ENCODE measurements at places on chromosomes 3 and 15.
A peak's percentile ranks its signal among the peaks of the same experiment; 100 is the strongest.

GRCh38 chr3:8201886-8202285 is 299.7 kb upstream of the LMCD1 start:
- DNase-seq, result no peak
- no peak overlapping the region for H3K27ac ChIP-seq
- H3K27me3 ChIP-seq, result peaks cover 12% of the 10 kb centered on the region
- no peaks in the 10 kb centered on the region for H3K4me1 ChIP-seq
- H3K36me3 ChIP-seq, result peaks cover 1% of the 10 kb centered on the region
- no peak overlapping the region for H3K4me3 ChIP-seq

- no peak for DNase-seq
- no peaks in the 10 kb centered on the region for H3K36me3 ChIP-seq
- H3K4me1 ChIP-seq, result no peaks in the 10 kb centered on the region
- no peak overlapping the region for H3K4me3 ChIP-seq
- H3K27ac ChIP-seq, result no peak overlapping the region
- no peaks in the 10 kb centered on the region for H3K27me3 ChIP-seq
Measured at GRCh38 chr3:87413814-87414213, 137.4 kb upstream of the POU1F1 start.

DNA sequence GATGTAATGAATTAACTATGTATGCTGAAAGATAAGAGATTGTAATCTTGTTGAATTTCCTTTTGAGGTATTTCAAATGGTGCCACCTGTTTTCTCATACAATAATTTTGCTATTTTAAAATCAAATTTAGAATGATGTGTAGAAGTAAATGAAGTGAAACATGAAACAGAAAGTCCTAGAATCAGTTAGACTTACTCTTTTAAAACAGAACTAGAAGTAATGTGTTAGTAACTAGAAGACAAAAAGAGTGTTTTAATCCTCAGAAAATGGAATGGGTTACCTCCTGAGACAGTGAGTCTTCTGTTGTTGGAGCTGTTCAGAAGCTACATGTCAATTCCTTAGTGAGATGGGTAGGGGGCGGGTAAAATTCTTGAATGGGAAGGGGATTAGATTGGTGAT is 8.1 kb upstream of the MAP2K5 start:
- H3K27ac ChIP-seq, result no peak overlapping the region
- DNase-seq, result no peak
- no peaks in the 10 kb centered on the region for H3K27me3 ChIP-seq
- H3K4me3 ChIP-seq, result no peak overlapping the region

DNA sequence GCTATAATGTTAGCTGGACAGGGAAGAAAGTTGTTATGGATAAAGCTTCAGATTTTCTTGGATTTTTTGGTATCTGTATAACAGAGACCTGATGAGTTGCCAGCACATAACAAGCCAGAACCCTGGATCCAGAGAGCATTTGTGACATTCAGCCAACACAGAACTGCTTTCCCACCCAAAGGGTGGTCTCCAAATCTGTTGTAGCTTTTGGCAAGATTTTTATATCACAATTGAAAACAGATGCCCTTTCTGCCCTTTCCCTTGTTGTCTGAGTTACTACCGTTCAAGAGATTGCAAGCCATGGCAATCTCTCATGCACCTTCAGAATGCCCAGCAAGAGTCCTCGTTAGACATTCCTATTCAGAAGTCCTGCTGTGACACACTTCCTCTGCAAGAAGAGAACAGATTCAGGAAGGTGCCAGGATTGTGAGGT is 107.6 kb upstream of the FGF7 start:
- H3K36me3 ChIP-seq, result peaks cover 8% of the 10 kb centered on the region
- H3K27me3 ChIP-seq, result no peaks in the 10 kb centered on the region
- H3K27ac ChIP-seq, result no peak overlapping the region

DNA sequence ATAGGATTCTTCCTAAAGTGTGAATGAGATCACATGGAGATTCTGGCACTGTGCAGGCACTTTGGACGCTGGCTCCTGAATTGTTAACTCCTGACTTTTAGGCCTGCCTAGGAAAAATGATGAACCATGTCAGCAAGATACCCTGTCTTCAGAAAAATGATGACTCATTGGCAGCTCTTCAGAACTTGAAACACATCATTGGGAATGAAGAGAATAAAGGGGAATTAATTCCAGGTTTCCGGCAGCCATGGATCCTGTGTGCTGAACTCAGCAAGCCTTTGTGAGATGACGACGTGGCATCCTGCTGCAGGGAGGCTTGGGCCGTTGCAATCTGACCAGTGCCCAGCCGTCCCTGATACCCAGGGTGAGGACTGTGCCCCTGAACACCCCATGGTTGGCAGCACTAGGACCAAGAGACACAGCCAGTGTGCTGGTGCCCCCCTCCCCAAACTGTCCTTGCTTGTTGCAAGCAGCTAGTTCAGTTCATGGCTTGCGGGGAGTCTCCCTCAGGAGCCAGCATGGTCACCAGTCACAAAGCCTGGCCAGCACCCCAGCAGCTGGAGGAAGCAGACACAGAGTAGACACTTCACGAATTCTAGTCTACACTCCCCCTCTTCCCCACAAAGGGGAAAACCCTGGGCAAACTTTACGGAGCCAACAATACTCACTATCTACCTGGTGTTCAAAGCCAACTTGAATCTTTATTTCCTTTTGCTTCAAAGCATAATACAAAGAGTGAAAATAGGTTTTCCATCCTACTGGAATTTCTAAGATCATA is 7.8 kb upstream of the LIPC start:
- H3K36me3 ChIP-seq, result no peaks in the 10 kb centered on the region
- no peak overlapping the region for H3K4me3 ChIP-seq
- no peak for DNase-seq
- H3K27ac ChIP-seq, result no peak overlapping the region
- H3K4me1 ChIP-seq, result peaks cover 7% of the 10 kb centered on the region
- no peaks in the 10 kb centered on the region for H3K27me3 ChIP-seq

GRCh38 chr3:176147251-176147650 is 1050.0 kb downstream of the TBL1XR1 start:
- no peaks in the 10 kb centered on the region for H3K36me3 ChIP-seq
- H3K27me3 ChIP-seq, result no peaks in the 10 kb centered on the region
- no peak overlapping the region for H3K27ac ChIP-seq

GRCh38 chr15:47844437-47844836 is 127.1 kb downstream of the SEMA6D start:
- H3K4me3 ChIP-seq, result no peak overlapping the region
- DNase-seq, result no peak
- H3K27me3 ChIP-seq, result no peaks in the 10 kb centered on the region
- no peaks in the 10 kb centered on the region for H3K36me3 ChIP-seq

DNA sequence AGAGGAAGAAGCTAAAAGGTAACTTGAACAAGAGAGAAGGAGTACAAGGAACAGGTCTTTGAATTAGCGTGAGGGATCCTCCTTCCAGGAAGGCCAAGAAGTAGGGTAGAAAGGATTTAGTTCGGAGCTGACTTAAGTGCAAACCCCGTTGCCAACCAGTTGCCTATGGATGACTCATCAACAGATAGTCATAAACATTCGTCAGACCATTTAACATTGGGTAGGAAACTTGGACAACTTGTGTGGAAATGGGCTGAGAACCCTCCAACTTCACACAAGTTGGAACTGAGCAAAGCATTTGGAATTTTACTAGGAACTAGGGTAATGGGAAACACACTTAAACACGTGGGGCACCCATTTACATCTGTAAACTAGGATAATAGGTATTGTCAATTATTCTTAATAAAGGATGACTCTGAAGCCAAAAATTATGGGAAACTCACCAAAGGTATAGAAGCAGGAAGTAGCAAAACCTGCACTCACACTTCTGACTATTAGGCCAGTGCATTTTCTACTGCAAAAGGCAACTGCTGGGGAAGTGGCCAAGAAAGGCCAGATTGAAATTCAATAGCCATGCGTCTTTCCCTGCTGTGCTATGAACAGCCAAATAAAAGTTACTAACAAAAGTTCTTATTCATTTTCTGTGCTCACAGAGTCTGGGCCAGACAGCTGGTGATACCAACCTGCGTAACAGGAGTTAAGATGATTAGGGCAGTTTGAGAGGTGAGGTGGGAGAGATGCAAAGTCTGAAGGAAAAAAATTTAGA is 174.5 kb upstream of the TMC3 start:
- no peak overlapping the region for H3K27ac ChIP-seq
- DNase-seq, result no peak
- peaks cover 2% of the 10 kb centered on the region for H3K36me3 ChIP-seq

- H3K27me3 ChIP-seq, result no peaks in the 10 kb centered on the region
- H3K27ac ChIP-seq, result no peak overlapping the region
- peaks cover 6% of the 10 kb centered on the region for H3K4me1 ChIP-seq
- peaks cover 1% of the 10 kb centered on the region for H3K36me3 ChIP-seq
Measured at GRCh38 chr3:153414982-153415381, 253.0 kb downstream of the RAP2B start.

GRCh38 chr3:58353722-58354553 is 21.2 kb downstream of the PXK start:
- peak overlapping the region; percentile 2 for H3K4me3 ChIP-seq
- H3K27ac ChIP-seq, result peak overlapping the region; percentile 45
- DNase-seq, result no peak
- H3K27me3 ChIP-seq, result no peaks in the 10 kb centered on the region
- peaks cover 48% of the 10 kb centered on the region for H3K4me1 ChIP-seq

- H3K27ac ChIP-seq, result no peak overlapping the region
- no peak for DNase-seq
- no peak overlapping the region for H3K4me3 ChIP-seq
- H3K36me3 ChIP-seq, result no peaks in the 10 kb centered on the region
Measured at GRCh38 chr3:179961071-179961702, 75.5 kb downstream of the PEX5L start.

GRCh38 chr3:154973851-154974250 is 106.3 kb upstream of the MME start:
- no peaks in the 10 kb centered on the region for H3K4me1 ChIP-seq
- no peak overlapping the region for H3K4me3 ChIP-seq

GRCh38 chr3:168801794-168802193 is 706.1 kb upstream of the GOLIM4 start:
- no peak overlapping the region for H3K27ac ChIP-seq
- no peaks in the 10 kb centered on the region for H3K27me3 ChIP-seq
- DNase-seq, result no peak

- DNase-seq, result no peak
- peaks cover 14% of the 10 kb centered on the region for H3K27me3 ChIP-seq
- H3K4me3 ChIP-seq, result no peak overlapping the region
- H3K36me3 ChIP-seq, result peaks cover 2% of the 10 kb centered on the region
- H3K27ac ChIP-seq, result no peak overlapping the region
- H3K4me1 ChIP-seq, result no peaks in the 10 kb centered on the region
Measured at GRCh38 chr15:68644083-68644904, 65.5 kb downstream of the CORO2B start.

- H3K4me3 ChIP-seq, result no peak overlapping the region
- H3K27me3 ChIP-seq, result peaks cover 11% of the 10 kb centered on the region
- peak; percentile 54 for DNase-seq
- no peak overlapping the region for H3K27ac ChIP-seq
Measured at GRCh38 chr15:64809649-64810496, 15.6 kb downstream of the PIF1 start.

GRCh38 chr3:24562895-24563294 is 68.2 kb upstream of the THRB start:
- no peak for DNase-seq
- no peaks in the 10 kb centered on the region for H3K36me3 ChIP-seq
- H3K4me3 ChIP-seq, result no peak overlapping the region
- no peaks in the 10 kb centered on the region for H3K4me1 ChIP-seq
- no peaks in the 10 kb centered on the region for H3K27me3 ChIP-seq
- H3K27ac ChIP-seq, result no peak overlapping the region

DNA sequence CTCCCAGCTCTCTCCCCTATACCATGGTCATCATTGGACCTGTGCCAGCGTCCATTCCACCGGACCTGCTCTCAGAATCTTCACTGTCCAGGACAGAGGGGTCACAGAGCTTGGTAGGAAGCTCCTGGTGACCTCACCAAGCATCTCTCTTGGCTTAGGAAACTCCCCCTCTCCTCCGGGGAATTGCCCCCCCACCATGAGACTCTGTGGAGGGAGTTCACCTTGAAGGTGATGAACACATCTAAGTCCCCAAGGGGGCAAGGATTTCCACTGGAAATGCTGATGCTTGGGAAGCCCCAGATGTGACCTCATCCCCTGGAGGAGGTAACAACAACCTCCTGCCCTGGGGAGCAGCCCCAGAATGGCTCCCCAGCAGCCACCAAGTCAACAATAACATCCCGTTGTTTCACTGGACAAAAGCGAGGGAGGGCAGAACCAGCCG is 3.2 kb downstream of the SEMA7A start:
- H3K4me3 ChIP-seq, result peak overlapping the region; percentile 83
- peaks cover 4% of the 10 kb centered on the region for H3K36me3 ChIP-seq
- H3K4me1 ChIP-seq, result peaks cover 83% of the 10 kb centered on the region
- H3K27ac ChIP-seq, result no peak overlapping the region
- no peak for DNase-seq

- no peak for DNase-seq
- H3K4me3 ChIP-seq, result peak overlapping the region; percentile 99
- H3K36me3 ChIP-seq, result peaks cover 35% of the 10 kb centered on the region
- peaks cover 36% of the 10 kb centered on the region for H3K4me1 ChIP-seq
Measured at GRCh38 chr3:14946739-14947099, 664 bp upstream of the NR2C2 start.

- peaks cover 23% of the 10 kb centered on the region for H3K36me3 ChIP-seq
- H3K27me3 ChIP-seq, result no peaks in the 10 kb centered on the region
- H3K4me3 ChIP-seq, result no peak overlapping the region
- H3K4me1 ChIP-seq, result peaks cover 56% of the 10 kb centered on the region
Measured at GRCh38 chr3:189137416-189137815, 34.4 kb upstream of the TPRG1 start.

GRCh38 chr3:79362571-79363270 is 405.1 kb downstream of the ROBO1 start:
- no peak overlapping the region for H3K4me3 ChIP-seq
- peaks cover 3% of the 10 kb centered on the region for H3K36me3 ChIP-seq
- H3K27me3 ChIP-seq, result no peaks in the 10 kb centered on the region
- no peak for DNase-seq
- no peaks in the 10 kb centered on the region for H3K4me1 ChIP-seq

DNA sequence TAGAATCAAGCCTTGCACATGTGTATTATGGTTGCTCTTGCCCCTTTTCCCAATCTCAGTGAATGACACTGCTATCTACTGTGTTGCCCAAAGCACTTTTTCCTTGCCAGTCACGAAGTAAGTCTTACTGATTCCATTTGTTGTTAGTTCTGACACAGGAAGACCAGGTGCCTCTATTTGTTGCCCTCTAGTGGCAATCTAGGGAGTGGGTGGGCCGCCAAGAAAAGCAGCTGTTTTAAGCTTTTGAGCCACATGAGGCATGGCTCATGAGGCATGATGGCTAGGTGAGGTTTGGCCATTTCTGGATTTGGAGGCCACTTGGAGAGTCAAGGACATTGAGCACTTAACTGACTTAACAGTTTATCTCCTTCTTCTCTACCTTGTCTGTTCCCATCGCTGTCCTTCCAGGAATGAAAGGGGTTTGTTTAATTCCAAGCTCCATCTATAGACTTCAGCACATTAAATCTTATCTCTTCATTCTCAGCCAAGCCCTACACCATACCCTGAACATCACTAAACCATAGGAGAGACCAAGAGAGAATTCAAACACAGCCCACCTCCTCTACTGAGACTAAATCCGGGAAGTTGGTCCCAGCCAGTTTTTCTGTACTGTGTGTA is 103.1 kb downstream of the HCN4 start:
- DNase-seq, result peak; percentile 26
- no peaks in the 10 kb centered on the region for H3K27me3 ChIP-seq
- H3K36me3 ChIP-seq, result peaks cover 5% of the 10 kb centered on the region
- no peak overlapping the region for H3K27ac ChIP-seq
- no peak overlapping the region for H3K4me3 ChIP-seq
